CD4-positive, alpha-beta T cell treated with Interleukin-12 subunit alpha and Interleukin-12 subunit beta, for 1 hour (primary cell): ENCODE measurements at places on chromosomes 1 and 21.

DNA sequence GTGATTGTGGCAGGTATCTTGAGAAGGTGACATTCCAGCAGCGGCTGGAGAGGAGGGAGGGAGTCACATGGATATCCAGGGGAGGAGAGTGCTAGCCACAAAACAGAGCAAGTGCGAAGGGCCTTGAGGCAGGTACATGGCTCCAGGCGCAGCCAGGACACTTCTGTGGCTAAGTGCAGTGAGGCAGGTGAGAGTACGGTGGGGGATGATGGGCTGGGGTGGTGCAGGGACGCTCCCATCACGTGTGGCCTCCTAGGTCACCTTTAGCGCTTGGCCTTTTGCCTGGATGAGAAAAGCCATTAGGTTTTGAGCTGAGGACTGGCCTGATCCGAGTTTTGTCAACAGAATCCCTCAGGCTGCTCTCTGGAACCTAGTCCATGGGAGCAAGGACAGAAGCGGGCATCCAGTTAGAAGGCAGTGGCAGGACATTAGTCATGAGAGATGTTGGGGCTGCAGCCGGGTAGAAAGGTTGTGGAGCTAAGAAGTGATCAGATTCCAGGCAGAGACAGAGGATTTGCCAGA is 31.6 kb downstream of the SMYD2 start:
- DNase-seq = no peak

DNA sequence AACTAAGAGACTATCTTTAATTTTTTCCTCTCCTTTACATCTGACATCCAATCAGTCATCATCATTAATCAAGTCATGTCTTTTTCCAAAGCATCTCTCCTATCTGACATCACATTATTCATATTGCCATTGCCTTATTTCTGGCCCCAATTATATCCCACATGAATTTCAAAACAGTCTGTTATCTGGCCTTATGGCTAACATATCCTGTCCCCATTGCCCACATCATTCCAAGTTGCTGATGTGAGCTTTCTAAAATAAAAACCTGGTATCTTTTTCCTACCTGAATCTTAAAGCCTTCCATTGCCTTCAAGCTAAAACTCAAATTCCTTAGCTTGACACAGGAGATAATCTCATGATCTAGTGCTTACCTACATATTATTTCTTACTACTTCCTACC is 283.9 kb downstream of the LRRC40 start:
- DNase-seq = no peak

GRCh38 chr1:45566722-45567121 is 16.1 kb downstream of the AKR1A1 start:
- DNase-seq = no peak

GRCh38 chr1:48291421-48291820 is 68.9 kb downstream of the SLC5A9 start:
- no peak for DNase-seq

DNA sequence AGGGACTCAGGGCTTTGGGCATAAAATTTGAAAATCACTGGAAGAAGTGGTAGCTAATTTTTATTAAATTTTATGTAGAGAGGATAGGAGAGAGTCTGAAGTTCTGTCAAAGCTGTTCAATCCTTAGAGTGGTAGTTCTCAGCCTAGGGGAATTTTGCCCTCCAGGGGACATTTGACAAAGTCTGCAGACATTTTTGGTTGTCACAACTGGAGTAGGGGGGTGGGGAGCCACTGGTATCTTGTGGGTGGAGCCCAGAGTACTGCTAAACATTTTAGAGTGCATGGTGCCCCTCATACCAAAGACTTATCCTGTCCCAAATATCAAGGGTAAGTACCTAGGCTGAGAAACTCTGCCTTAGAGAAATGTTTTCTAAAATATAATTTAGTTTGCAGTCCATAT is 30.2 kb downstream of the RASAL2 start:
- DNase-seq = no peak

DNA sequence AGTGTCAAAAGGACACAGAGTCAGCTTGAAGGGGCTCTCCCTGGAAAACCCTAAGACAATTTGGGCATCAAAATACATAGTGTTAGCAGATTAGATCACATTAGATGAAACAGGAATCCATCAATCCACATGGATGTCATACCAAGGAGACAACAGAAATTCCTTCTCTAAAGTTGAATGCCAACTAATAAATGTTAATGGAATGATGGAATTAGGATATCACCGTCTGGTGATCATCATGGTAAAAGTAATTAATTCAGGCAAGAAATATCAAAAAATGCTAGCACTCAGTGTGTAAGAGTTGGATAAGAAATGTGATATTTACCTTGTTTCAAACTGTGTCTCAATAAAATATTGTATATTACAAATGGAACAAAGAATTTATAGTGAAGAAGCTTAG is 10.9 kb upstream of the SLC25A24 start:
- DNase-seq = no peak

DNA sequence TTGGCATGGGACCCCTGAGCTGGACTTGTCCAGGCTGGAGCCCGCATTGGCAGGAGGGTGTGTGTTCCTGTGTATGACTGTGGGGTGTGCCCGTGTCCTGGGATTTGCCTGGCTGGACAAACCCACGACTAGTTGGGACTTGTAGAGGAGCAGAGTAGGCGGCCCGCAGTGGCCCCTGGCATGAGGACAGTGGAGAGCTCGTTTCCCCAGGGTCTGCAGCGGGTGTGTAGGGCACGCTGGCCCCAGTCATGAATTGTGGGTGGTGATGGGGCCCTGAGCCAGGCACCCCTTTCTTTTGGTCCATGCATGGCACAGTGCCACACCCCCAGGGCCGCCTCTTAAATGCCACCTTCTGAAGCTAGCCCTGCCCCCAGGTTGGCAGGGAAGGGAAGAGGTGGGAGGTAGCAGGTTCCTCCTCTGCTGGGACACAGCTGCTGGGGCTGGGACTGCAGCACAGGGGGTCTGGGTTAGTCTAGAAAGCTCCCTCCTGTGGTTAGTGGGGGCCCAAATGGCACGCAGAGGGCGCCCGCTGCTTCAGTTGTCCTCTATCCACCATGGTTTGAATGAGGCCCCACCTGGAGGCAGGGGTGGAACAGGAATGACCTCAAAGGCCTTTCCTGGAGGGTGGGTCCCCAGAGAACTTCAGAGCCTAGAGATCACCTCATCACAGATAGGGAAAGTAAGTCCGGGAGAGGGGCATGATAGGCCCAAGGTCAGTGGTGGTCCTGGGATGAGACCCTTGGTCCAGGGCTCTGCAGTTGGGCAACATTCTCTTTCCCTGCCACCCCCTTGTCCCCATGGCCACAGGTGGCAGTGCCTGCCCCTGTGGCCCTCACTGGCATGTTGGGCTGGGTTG is 4.1 kb downstream of the CROCC start:
- no peak for DNase-seq

- DNase-seq = no peak
Measured at GRCh38 chr1:236957235-236957634, 47.0 kb downstream of the MT1HL1 start.
